ENCODE measurements at places on chromosomes 13 and 19.
A peak's percentile ranks its signal among the peaks of the same experiment; 100 is the strongest.

DNA sequence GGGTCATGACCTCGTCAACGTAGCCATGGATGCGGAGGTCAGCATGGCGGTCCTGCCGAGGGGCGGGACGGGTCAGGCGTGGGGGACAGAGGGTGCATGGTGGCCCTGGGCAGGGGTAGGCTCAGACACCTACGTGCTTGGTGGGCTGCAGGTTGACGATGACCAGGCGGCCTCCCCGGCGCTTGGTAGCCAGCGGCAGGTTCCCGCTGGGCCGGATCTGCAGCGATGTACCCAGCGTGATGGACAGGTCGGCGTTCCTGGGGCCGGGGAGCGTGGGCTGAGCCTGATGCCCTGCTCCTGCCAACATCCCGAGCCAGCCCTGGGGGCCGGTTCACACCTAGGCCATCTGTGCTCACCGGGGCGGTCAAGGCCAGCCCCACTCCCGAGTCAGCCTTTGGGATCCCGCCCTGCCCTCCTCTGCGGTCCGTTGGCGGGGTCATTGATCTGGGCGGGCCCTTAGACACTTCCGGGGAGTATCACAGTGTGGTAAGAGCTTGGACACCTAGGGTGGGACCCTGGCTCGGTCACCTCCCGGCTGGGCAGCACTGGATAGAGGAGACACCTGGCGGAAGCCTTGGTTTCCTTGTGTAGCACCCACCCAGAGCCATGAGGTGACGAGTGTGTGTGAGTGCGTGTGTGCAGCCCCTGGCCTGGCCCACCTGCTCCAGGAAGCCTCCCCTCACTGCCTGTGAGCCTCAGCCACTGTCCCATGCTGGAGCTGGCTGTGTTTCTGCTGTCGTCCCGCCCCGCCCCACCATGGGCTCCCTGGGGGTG lies 7.3 kb downstream of the SIRT6 start:
- no peak for DNase-seq

DNA sequence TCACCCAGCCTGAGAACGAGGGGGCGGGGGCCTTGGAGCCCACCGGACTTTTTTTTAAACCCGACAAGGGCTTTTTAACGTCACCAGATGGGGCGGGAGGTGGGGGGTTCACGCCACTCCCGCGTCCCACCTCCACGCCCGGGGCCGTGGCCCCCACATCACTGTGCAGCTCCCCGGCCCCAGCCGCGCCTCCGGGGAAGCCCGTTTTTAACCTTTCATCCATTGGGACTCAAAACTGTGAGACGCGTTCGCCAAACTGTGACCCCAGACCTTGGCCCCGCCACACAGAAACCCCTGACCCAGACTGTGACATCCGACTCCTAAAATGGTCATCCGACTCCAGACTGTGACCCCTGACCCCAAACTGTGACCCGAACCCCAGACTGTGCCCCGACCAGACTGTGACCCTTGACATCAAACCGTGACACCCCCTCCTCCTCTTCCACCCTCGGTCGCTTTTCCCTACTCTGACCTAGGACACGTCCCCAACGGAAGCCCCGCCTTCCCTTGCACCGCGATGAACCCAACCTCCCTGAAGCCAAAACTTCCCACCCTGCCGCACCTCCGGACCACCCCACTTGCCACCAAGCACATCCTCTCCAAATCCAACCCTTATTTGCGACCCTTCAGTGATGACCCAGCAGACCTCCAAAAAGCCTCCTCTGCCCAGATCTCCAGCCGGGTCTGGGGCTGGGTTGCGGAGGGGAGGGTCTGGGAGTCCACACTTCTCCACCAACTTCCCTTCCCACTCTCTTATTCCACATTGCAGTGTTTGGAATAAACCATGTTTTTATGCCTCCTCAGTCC lies 1.5 kb upstream of the GRWD1 start:
- no peak for DNase-seq

DNA sequence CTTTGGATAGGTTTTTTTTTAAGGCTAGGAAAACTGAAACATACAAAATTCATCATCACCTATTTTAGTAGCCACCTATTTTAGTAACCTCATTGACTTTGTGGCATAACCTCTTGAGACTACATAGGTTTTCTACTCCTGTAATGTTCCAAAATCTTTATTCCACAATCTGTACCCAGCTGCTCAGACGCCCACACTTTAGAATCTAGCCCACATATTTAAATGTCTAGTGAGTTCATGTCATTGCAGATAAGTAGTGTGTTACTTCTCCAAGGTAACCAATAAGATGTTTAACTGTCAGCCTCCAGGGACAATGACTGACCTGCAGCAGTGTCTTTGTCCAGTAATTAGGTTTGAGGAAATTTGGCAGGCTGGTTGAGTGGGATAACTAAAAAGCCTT lies 330.2 kb downstream of the MZT1 start:
- no peak for DNase-seq

DNA sequence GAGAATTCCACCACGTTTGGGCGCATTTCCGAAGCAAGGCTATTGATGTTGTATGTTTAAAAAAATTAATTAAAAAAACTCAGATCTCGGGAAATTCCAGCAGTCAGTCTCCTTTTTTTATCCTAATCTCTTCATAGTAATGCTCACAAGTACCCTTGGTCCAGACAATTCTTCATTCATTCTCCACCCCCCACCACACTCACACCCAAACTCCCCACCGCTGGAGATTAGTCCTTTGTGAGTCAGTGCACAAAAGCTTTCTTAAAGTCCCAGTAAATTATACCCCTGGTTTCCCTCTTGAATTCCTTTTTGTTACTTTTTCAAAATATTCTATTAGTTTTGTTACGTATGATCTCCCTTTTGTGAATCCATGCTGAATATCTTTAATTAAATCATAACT lies 274.6 kb downstream of the ZNF536 start:
- DNase-seq: no peak

DNA sequence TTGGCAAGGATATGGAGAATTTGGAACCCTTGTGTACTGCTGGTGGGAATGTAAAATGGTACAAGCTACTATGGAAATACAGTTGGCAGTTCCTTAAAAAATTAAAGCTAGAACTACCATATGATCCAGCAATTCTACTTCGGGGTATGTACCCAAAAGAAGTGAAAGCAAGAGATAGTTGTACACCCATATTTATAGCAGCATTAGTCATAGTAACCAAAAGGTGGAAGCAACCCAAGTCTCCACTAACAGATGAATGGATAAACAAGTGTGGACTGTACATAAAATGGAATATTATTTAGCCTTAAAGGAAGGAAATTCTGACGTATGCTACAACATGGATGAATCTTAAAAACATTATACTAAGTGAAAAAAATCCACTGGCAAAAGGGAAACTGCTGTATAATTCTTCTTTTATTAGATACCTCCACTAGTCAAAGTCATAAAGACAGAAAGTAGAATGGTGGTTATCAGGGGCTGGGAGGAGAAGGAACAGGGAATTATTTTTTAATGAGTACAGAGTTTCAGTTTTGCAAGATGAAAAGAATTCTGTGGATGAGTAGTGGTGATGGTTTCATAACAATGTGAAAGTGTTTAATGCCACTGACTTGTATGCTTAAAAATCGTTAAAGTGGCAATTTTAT lies 141.6 kb downstream of the RXFP2 start:
- no peak for DNase-seq

GRCh38 chr13:68099631-68100030 lies 869.5 kb upstream of the PCDH9 start:
- DNase-seq: peak; percentile 11

DNA sequence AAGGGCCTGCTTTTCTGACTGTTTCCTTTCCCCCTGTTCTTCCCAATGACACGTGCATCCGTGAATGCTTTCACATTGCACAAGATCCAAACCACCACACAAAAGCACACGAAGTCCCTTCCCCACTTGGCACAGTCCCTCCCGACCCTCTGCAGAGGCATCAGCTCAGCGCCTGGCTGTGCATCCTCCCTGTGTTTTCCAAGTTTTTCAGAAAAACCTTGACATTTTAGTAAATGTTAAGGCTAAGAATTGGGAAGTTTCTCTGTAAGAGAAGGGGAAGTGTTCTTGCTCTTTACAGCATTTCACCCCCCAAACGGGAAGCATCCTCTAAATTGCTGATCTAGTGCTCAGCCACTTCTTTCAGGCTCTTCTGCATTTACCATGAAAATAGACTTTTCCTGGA lies 94.5 kb upstream of the TM9SF2 start:
- DNase-seq: no peak

- DNase-seq: no peak
These were observed 60.8 kb downstream of the AP1M1 start for GRCh38 chr19:16258440-16258903.

GRCh38 chr13:106599875-106600797 lies 32.2 kb upstream of the ARGLU1 start:
- no peak for DNase-seq

- no peak for DNase-seq
These were observed at the start of gene ZNF577 for GRCh38 chr19:51887522-51888498. TSS of gene ZNF577 (minus strand) at chr19:51887951. CDS start at chr19:51880382, 7,569 bp downstream.

- no peak for DNase-seq
These were observed 59.2 kb downstream of the EDNRB start for GRCh38 chr13:77859450-77859849.

- no peak for DNase-seq
These were observed 2.5 kb downstream of the ZNF428 start for GRCh38 chr19:43616954-43617353.

DNA sequence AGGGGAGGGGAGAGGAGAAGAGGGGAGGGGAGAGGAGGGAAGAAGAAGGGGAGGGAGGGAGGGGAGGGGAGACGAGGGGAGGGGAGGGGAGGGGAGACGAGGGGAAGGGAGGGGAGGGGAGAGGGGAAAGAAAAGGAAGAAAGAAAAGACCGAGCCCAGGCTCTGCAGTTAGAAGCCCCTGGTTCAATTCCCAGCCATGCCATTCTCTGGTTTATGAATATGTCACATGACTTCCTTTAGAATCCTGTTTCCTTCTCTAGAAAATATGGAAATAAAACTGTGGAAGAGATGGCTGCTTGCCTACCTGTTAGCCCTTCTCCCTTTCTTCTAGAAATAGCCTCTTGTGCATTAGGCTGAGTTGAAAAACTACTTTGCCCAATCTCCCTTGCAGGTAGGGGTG lies 14.3 kb downstream of the TNNT1 start:
- no peak for DNase-seq

DNA sequence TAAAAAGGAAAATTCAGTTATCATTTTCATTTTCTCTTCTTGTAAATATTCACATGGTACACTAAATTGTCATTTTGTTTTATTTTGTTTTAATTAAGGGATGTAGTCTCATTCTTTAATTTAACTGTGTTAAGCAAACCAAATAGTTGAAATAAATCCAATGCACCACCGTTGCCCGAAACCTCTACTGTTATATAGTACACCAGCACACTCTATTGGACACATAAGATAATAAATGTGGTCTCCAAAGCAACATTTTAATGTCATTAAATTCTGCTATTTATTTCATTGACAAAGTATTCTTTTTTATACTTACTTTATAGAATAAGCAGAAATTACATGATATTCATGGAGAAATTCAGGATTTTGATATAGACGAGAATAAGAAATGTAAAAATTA lies 156.4 kb upstream of the FREM2 start:
- no peak for DNase-seq

DNA sequence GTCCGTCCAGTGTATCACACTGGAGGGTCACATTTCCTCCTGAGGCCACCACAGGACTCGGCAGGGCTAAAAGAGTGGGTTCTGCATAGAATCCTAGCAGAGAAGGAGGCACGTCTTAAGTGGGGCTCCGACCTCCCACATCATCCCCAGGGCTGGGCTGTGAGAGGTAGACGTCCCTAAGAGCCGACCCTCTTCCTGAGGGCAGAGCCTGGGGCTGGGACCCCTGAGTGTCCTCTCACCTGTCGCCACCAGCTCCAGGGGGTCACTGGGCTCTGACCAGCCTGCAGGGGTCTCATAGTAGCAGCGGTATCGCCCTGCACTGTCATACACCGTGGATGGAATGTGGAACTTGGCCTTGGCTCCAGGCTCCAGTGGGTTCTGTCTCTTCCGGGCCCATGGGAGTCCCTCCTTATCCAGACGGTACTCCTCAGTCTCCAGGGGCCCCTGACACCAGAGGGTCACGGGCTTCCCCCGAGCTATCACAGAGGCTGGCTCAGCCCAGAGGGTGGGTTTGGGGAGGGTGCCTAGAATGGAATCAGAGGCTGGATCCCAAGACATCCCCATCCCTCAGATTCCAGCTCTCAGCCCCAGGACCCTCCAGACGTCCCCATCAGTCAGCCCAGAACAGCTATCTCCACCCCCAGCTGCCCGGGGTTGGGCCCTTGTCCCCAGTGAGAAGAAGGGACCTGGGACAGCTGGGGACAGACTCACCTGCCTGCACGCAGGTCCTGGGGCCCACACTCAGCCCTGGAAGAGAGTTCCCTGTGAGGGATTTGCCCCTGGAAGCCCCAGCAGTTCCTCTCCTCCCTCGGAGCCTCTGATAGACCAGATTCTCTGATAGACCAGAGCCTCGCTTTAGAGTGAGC lies 590 bp downstream of the LILRB5 start:
- DNase-seq: no peak

Measured in A549 (cell line).